T-helper 2 cell treated with Interferon-gamma antibody and Interleukin-4, amounts not matched to agents 100 ng/mL and 5 ng/mL, for 36 hours (primary cell): ENCODE measurements at places on chromosomes 11 and 22. TPM values are rescaled to one million over a fixed set of nuclear protein-coding genes. Genes with fewer than 3 reads are reported as not detected.

The MRGPRX3 gene
- total RNA-seq: not detected in 2 replicates

The MS4A12 gene
- total RNA-seq: not detected in 2 replicates

The CREBZF gene
- total RNA-seq: 53.5 and 55.9 TPM in 2 replicates

The MACROD1 gene
- total RNA-seq: 11.1 and 11.4 TPM in 2 replicates

The USP2 gene
- total RNA-seq: 0.41 and 0.57 TPM in 2 replicates

The TRPC6 gene
- total RNA-seq: not detected in 2 replicates

The FGF19 gene
- total RNA-seq: not detected in 2 replicates
